ENCODE measurements at places on chromosomes 16 and 17.

- no peak for DNase-seq
Observed at GRCh38 chr17:39972271-39972670, 8.3 kb upstream of the PSMD3 start.

GRCh38 chr17:34840750-34841149 is 120.5 kb downstream of the CCT6B start:
- no peak for DNase-seq

- DNase-seq = no peak
Observed at GRCh38 chr17:82389379-82389778, 17.8 kb downstream of the UTS2R start.

GRCh38 chr16:968620-969019 is 2.2 kb downstream of the LMF1 start:
- DNase-seq = no peak

GRCh38 chr17:72387969-72388368 is 267.1 kb downstream of the SOX9 start:
- no peak for DNase-seq

GRCh38 chr16:62391940-62392339 is 355.7 kb upstream of the CDH8 start:
- DNase-seq = no peak

DNA sequence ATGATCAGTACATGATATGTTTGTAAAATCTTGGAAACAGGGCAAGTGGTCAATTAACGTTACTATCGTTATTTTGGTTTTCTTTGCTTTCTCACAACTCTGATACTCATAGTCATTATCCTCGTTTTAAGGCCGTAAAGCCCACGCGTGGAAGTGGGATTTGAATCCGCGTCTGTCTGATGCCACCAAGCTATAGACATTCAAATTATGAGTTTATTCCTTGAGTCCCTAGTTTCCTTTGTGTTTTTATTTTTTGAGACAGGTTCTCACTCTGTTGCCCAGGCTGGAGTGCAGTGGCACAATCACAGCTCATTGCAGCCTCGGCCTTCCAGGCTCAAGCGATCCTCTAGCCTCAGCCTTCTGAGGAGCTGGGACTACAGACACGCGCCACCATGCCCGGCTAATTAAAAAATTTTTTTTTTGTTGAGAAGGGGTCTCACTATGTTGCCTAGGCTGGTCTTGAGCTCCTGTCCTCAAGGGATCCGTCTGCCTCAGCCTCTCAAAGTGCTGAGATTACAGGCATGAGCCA is 1.0 kb downstream of the DCTN5 start:
- DNase-seq = no peak

GRCh38 chr17:10739386-10739785 is 9.6 kb upstream of the TMEM220 start:
- DNase-seq = no peak

- DNase-seq = no peak
Observed at GRCh38 chr16:64693946-64694345, 427.9 kb downstream of the CDH11 start.

GRCh38 chr17:69540356-69540755 is 125.9 kb downstream of the MAP2K6 start:
- no peak for DNase-seq

DNA sequence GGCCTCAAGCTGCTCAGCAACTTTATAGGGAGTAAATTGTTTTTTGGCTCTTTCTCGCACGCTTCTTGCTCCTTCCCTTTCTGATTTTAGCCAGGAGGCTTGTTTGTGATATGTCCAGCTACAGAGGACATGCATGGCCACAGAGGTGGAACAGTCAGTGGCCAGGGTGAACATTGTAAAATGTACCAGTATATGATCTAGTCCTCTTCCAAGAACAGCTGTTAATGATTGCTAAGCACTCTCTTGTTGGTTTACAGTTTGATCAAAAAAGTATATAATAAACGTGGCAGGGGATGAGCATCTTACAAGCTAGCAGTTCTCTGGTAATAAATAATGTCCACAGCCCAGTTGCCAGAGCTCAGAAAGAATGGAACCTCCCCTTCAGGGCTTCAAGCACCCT is 461.7 kb upstream of the DYNLRB2 start:
- DNase-seq = no peak

- DNase-seq = no peak
Observed at GRCh38 chr17:76740329-76741118, 2.6 kb downstream of the MFSD11 start.

DNA sequence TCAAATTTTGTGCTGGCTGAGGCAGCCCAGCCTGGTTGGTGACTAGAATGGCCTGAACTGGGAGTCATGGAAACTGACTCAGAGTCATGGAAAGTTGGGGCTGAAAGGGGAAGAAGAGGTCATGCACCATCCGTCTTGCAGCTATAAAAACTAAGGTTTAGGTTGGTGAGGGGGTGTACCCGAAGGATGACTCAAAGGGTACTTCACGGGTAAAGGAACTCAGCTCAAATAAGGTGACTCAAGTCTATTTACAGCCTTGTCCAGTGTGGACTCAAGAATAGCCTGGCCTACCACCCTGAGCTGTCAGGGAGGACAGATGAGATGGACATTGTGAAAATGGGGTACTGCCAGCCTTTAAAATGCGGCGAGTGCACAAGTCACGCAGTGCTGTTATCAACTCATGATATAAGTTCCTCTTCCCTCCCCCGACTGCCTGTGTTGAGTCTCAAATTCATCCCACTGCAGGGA is 18.6 kb downstream of the CD300LB start:
- DNase-seq = no peak

GRCh38 chr16:81497690-81498089 is 53.1 kb downstream of the CMIP start:
- DNase-seq = no peak

DNA sequence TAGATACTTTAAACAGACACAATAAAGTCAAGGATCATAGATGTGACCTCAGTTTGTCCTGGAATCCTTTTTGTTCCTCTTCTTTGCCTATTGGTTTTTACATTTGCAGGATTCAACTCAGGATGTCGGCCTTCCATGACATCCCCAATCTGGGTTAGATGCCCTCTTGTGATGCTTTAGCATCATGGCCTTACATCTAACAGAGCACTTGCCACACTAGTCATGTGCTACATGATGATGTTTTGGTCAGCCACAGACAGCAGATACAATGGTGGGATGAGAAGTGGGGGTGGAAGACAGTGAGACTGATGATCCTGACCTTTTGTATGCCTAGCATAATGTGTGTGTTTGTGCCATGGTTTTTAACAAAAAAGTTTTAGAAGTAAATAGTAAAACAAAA is 1.8 kb upstream of the SYNRG start:
- DNase-seq = no peak

GRCh38 chr16:84726669-84727467 is 27.1 kb downstream of the USP10 start:
- DNase-seq = peak; percentile 27

DNA sequence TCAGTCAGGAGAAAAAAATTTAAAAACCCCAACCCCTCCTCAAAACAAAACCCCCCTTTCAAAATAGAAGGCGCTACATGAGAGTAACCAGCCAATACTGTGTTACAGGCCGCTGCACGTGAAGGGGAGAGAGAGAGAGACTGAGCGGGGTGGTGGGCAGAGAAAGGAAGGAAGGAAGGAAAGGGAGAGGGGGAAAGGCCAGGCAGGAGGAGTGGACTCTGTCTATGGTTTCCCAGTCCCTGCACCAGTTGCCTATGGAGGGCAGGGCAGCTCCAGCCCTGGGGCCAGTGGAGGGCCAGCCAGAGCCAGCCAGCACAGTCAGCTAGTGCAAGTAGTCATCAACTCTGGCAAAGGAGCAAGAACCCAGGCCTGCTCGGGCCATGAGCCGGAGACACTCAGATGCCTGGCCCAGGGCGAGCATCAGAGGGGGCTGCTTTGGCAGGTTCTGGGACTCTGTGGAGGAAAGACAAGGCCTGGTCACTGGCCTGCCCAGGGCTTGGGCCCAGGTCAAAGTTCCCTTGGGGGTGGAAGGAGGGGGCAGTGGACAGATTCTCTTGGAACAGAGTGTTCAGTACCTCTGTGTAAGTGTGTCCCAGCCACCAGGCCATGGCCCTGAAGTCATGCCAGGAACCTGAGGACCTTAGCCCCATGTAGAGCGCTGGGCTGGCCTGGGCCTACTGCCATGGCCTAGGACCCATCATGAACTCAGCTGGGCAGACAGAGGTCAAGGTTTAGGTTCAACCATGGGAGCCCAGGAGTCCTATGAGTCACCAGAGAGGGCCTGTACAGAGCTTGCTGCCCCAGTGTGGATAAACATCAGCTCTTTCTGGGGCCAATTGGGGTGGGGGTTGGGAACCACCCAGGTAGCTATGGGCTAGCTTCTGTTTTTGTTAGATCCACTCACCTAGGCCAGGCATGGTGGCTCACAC is 7.3 kb upstream of the GFOD2 start:
- no peak for DNase-seq

DNA sequence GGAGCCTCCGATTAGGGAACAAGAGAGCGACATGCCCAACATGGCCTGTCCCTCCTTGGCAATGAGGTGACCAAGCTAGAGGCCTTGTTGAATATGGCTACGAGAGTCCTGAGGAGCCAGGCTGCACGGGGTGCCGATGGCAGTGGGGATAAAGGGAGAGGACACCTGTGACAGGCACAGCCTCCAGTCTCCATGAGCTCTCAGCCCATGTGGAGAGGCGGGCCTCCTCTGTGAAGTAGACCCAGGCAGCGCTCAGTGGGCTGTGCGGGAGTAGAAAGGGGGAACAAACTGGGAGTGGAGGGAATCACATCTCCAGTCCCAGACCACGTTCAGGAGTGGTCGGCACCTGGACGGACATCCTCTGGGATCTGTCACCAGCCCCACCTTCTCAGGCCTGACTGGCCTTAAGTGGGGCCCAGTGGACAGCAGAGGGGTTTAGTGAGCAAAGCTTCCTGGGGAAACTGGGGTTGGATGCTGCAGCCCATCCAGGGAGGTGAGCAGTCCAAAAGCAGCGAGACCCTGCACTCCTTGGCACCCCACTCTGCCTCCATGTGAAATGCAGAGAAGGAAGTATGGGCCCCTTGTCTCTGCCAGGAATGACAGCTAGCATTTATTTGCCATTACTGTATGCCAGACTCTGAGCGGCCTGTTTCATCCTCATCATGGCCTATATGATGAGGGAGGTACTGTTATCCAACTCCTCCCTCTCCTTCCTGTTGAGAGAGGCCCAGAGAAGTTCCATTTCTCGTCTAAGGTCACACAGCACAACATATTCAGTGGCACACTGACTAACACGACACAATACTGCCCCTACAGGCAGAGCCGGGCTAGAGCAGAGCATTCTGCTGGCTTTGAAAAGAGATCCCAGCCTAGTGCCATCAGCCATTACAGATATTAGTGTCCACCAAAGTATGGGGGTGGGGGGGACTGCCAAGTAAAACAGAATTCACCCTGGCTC is 4.5 kb upstream of the TMEM92 start:
- peak; percentile 68 for DNase-seq

- DNase-seq = no peak
Observed at GRCh38 chr16:88905563-88905962, 39.1 kb upstream of the PABPN1L start.

GRCh38 chr16:6407596-6407995 is 925.0 kb upstream of the RBFOX1 start:
- DNase-seq = no peak

DNA sequence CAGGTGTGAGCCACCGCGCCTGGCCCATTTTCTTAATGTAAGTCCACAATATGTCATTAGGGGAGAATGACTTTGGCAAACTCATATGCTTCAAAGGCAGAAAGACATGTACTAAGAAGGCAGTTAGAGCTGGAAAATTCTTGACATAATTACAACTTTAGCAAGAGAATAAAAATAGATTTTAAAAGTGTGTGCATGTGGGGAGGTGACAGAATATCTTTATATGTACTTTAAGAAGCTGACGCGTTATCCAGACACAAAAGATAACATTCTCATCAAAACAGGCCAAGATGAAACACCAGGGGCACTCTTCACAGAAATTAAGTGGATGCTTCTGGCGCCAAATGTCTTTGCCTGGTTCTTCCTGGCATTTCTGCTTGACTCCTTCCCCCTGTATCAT is 28.2 kb downstream of the GJC1 start:
- DNase-seq = no peak

DNA sequence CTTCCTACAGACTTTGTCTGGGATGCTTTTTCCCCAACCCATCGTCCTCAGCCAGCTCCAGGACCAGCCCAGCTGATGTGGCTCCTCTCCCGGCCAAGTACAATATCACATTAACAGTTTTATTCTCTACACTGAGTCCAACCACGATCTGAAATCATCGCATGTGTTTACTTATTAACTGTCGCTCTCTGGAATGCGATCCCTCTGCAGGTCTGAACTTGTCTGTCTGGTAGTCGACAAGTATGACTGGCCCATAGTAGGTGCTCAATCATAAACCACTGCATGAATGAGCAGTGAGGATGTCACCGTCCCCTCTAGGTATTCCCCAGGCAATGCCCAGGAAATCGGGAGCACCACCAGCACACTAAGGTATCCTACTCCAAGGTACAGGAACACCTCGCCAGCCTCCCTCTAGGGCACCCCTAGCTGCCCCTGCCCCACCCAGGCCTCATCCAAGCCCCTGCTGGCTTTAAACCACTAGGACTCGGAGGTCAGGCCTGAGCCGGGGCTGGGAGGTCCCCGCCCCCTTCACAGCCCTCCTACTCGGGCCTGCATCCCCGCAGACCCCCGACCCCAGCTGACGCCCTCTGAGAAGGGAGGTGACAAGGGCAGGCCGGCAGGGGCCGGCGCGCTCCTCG is 27.7 kb downstream of the RTN4RL1 start:
- DNase-seq = no peak

DNA sequence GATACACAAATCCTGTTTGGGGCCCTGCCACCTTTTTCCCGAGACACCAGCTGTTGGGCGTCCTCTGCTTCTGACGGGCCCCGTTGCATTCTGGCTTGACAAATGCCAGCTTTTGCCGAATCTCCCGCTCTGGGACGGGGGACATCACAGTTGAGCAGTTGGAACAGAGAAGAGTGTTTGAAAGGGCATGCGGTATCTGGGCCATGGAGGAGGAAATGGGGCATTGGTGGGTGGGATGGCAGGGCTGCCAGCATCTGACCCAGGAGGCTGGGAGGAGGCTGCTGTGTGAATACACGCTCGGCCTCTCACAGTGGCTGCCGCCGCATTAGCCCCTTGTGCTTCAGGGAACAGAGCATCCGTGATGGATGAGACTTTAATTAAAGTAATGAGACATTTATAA is 184.3 kb upstream of the TNRC6C start:
- no peak for DNase-seq

GRCh38 chr16:19959736-19960135 is 75.1 kb upstream of the GPRC5B start:
- DNase-seq = no peak

DNA sequence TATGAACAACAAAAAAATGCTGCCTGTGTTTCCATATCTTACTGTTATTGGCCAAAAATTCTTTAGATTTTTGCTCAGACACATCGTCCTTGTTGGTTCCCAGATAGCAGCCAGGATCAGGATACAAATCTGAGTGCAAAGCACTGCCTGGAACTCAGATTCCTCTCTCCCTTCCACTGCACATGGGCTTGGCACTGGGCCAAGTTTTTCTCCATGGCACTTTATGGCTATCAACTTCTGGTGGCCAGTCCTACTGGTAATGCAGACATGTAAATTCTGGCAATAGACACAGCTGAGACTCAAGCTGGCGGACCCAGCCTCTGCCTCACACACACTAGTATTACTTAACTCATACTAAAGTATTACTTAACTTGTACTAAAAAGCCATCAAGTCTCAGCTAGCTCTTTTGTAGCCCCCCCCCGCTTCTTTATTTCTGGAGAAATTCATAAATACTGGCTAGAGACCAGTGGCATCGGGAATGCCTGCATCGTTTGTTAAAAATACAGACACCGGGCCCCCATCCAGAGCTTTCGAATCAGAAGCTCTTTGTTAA is 181.2 kb upstream of the COX10 start:
- DNase-seq = peak; percentile 20
